Activated T-helper 1 cell treated with anti-CD3 and anti-CD28 coated beads, Interleukin-12 subunit alpha, Interleukin-12 subunit beta, Interleukin-2, Interleukin-4 antibody, amounts not matched to agents 30 ng/mL and 10 ng/mL and 1 ng/mL, durations not matched to agents 14 hours and 24 hours and 36 hours (primary cell): ENCODE measurements at places on chromosomes 13 and 19.

GRCh38 chr19:1217366-1217765 is 11.8 kb downstream of the STK11 start:
- no peak for DNase-seq

- no peak for DNase-seq
These were observed 5.6 kb downstream of the KLF16 start for GRCh38 chr19:1857648-1858326.

- no peak for DNase-seq
These were observed 60.9 kb downstream of the WDFY2 start for GRCh38 chr13:51645154-51645650.

- DNase-seq = no peak
These were observed 25.3 kb downstream of the ELAVL1 start for GRCh38 chr19:7980168-7980567.

DNA sequence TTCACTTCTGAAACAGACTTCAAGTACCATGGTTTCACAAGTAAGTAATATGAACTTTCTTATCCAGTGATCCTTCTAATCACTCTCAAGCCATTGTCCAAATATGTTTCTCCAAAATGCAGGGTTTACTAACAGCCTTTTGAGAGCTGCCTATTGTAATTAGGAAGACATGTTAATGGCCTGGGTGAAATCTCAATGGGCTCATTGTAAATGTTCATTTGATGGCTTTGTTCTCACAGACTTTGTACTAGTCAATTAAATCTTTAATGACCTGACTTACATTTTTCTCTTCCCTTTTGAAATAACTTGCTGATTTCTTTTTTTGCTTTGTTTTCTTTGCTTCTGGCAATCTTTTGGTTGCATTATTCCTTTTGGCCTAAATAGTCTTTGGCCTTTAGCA is 444.8 kb downstream of the LIG4 start:
- no peak for DNase-seq
